ENCODE measurements at places on chromosomes 13 and 19.

DNA sequence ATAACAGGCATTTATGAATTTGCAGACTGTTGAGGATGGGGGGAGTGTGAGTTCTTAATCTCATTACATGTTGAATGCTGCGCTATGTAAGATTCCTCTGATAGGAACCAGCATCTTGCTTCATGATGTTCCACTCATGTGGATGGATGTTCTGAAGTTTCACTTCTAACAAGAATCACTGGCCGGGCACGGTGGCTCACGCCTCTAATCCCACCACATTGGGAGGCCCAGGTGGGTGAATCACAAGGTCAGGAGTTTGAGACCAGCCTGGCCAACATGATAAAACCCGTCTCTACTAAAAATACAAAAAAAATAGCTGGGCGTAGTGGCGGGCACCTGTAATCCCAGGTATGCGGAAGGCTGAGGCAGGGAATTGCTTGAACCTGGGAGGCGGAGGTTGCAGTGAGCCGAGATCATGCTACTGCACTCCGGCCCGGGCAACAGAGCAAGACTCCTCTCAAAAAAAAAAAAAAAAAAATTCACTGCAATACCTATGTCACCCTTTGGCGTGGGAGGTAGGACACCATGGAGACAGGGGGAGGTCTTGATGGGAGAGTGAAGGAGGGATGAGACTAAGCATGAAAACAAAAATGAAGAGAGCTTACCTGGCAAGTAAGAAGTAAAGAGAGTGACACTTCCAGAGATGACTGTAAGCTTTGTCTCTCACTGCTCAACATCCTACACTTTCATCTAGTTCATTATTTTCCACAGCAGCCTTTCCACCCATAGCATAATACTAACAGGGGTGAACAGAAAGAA is 133.0 kb downstream of the DCT start:
- no peak for DNase-seq

DNA sequence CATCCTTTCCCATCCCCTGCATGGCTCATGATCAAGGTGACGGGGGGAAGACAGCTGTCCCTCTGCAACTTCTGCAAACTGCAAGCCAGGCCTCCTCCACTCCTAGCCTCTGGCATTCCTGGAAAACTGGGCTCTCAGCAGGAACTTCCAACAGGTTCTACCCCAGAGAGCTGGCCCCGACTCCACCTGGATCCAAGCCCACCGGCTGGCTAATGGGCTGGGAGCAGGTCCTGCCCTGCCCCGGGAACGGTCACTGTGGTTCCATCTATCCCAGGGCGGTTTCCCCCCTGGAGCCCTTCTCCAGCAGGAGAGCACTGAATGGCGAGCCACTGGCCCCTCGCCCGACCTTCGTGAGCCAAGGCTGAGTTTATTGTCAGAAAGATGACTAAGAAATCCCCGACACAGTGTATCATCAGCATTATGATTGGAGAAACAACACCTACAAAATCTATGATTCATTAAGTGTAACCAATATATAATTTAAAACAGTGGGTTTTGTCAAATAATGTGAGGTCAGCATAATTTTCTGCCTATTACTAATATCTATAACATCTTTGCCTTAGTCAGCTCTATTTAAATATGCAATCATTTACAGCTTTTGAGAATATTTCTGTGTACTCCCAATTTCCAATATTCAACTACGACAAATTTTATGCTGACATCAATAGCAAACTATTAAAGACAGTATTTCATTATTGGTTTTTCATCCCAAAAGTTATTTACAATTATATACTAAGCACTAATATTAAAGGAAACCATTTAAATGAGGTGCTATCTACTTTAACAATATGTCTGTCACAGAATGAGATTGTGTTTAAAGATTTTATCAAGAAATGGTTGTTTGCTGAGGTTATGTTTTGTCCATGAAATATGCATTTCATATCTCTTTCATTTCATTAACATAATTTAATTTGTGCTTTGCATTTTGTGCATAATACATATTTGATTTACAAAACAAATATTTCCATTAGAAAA is 133.0 kb downstream of the URI1 start:
- DNase-seq, result no peak

GRCh38 chr19:45216667-45217066 is 28.5 kb downstream of the EXOC3L2 start:
- no peak for DNase-seq

DNA sequence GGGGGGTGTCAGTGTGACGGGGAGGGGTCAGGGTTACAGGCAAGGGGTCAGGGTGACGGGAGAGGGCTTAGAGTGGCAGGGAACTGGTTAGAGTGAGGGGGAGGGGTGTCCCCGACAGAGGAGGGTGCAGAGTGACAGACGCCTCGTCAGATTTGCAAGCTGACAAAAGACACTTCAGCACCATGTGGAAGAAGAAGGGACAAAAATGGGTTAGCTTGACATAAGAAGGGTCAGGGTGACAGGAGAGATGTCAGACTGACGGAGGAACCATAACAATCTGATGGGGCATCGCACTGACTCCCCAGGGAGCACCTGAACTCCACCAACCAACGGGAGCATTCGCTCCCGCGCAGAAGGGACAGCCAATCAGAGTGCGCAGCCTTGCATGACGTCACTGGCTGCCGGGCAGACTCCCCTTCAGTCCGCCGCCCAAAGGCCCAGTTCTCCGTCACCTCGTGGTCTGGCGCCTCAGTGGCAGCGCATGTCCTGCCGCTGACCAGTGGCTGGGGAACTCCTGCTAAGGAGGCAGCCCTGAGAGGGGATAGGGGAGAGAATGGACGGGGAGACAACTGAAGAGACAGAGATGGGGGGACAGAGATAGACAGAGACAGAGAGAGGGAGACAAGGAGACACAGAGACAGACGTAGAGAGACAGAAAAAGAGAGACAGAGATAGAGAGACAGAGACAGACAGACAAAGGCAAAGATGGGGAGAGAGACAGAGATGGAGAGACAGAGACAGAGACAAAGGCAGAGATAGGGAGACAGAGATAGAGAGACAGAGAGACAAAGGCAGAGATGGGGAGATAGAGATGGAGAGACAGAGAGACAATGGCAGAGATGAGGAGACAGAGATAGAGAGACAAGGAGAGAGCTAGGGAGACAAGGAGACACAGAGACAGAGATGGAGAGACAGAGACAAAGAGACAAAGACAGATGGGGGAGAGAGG is 30.2 kb downstream of the C19orf81 start:
- DNase-seq, result peak; percentile 56

- DNase-seq, result peak; percentile 49
Measured at GRCh38 chr13:98172590-98173422, 4.3 kb downstream of the RNF113B start.

- no peak for DNase-seq
Measured at GRCh38 chr13:107351305-107351704, 783.4 kb upstream of the ARGLU1 start.

DNA sequence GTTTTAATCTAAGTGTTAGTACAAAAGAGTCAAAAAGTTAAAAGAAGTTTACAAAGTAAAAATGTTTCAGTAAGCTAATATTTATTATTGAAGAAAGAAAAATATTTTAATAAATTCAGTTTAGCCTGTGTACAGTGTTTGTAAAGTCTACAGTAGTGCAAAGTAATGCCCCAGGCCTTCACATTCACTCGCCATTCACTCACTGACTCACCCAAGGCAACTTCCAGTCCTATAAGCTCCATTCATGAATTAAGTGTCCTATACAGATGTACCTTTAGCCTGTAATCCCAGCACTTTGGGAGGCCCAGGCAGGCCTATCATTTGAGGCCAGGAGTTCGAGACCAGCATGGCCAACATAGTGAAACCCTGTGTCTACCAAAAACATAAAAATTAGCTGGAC is 24.1 kb upstream of the AKAP11 start:
- no peak for DNase-seq

DNA sequence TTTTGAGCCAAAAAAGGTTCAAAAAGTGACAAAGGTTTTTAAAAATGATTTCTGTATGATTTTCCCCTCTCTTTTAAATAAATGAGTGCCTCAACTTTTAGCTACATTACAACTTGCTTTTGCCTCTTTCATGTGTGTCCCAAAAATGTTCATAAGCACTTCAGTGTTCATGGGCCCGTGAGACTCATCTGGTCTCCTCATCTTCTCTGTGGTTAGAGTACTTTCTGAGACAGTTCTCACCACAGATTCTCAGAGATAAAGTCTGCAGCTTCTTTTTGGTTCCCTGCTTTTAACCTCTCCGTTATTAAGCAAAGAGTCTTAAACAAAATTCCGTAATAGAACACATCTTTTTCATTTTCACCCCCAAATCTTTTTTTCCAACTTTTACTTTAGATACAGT is 156.9 kb downstream of the DLEU7 start:
- no peak for DNase-seq

DNA sequence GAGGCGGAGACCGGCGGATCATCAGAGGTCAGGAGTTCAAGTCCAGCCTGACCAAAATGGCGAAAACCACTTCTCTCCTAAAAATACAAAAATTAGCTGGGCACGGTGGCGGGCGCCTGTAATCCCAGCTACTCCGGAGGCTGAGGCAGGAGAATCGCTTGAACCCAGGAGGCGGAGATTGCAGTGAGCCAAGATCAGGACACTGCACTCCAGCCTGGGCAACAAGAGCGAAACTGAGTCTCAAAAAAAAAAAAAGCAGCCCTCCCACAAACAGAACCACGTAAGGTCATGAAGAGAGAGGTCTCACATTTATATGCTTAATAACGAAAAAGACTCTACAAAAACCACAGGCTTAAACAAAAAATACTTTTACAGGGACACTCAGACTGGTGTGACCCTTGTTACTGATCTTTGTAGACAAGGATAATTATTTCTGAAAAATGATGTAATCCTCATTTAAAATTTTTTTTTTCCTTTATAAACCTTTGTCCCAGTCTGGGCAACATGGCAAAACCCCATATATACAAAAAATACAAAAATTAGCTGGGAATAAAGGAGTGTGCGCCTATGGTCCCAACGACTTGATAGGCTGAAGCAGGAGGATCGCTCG is 909 bp upstream of the ZNF77 start:
- DNase-seq, result no peak

- DNase-seq, result no peak
Measured at GRCh38 chr19:21705393-21705792, 62.0 kb downstream of the ZNF100 start.

DNA sequence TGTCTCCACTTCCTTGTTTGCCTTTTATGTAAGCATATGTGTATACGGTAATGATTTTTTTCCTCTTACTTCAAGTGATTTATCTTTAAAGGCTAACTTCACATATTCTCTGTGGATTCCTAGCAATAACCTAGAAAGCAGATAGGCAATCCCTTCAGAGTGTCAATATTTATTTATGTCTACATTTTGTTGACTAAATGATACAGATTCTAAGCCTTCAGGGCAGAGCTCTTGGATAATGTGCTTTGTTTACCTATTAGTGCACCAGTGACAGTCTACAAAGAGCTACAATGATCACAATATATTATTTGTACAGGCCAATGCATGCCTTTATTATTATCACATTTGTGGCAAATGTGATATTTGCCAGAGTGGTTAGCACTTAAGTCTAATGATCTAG is 406.2 kb downstream of the EFNB2 start:
- DNase-seq, result no peak

- peak; percentile 50 for DNase-seq
Measured at GRCh38 chr19:49106648-49107135, 7.5 kb upstream of the LIN7B start.

- peak; percentile 72 for DNase-seq
Measured at GRCh38 chr13:93963266-93964145, 516.0 kb downstream of the DCT start.

GRCh38 chr13:35720290-35720689 is 243.8 kb upstream of the MAB21L1 start:
- DNase-seq, result no peak

DNA sequence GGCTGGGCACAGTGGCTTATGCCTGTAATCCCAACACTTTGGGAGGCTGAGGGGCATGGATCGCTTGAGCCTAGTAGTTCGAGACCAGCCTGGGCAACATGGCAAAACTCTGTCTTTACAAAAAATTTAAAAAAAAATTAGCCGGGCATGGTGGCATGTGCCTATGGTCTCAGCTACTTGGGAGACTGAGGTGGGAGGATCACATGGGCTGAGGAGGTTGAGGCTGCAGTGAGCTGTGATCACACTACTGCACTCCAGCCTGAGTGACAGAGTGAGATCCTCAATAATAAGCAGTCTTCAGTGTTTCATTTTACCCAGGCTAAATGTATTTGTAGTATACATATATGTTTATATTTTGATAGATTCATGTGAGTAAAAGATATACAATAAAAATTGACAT is 85.0 kb downstream of the GGACT start:
- DNase-seq, result no peak

GRCh38 chr13:65965501-65965900 is 1264.6 kb downstream of the PCDH9 start:
- peak; percentile 56 for DNase-seq

- peak; percentile 27 for DNase-seq
Measured at GRCh38 chr13:19601749-19602725, 31.4 kb upstream of the MPHOSPH8 start.

GRCh38 chr19:1279782-1280341 is 4.5 kb downstream of the FAM174C start:
- peak; percentile 76 for DNase-seq

GRCh38 chr13:79966493-79966895 is 374.4 kb downstream of the SPRY2 start:
- peak; percentile 3 for DNase-seq

- DNase-seq, result no peak
Measured at GRCh38 chr13:80665792-80666333, 324.9 kb upstream of the SPRY2 start.

- DNase-seq, result no peak
Measured at GRCh38 chr19:5255602-5256231, 84.9 kb downstream of the PTPRS start.

GRCh38 chr13:73040968-73041596 is 17.7 kb upstream of the KLF5 start:
- no peak for DNase-seq

GRCh38 chr13:33644581-33645543 is 173.1 kb upstream of the RFC3 start:
- DNase-seq, result peak; percentile 93

- peak; percentile 19 for DNase-seq
Measured at GRCh38 chr13:32443111-32443510, 15.2 kb upstream of the N4BP2L1 start.

- no peak for DNase-seq
Measured at GRCh38 chr19:8386990-8387389, 3.2 kb upstream of the RAB11B start.

GRCh38 chr19:7421941-7422744 is 66.7 kb downstream of the PEX11G start:
- no peak for DNase-seq

GRCh38 chr13:77430377-77430951 is 103.6 kb upstream of the MYCBP2 start:
- no peak for DNase-seq

- no peak for DNase-seq
Measured at GRCh38 chr13:48594096-48594815, 59.5 kb upstream of the CYSLTR2 start.

Data from AG10803 (cell line).